ENCODE measurements at places on chromosomes 12 and 14.

DNA sequence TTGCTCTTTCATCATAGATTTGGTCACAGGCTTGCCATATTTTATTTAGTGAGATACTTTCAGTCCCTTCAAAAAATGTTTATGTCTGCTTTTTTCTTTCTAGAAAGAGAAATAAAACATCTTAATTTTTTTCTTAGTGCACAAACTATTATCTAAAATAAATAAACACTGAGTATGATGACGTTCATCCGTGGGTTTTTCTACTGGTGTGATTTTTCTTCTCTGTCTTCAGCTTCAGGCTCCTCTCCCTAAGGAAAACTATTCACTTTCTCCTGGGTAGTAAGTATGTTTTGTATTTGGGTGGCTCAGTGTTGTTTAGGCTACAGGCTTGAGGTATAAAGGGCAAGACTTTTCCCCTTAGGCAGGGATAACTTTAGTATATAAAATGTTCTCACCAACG lies 154.7 kb downstream of the DACT1 start:
- no peak for DNase-seq

- no peak for DNase-seq
These were observed 15.0 kb upstream of the MAPKAPK5 start for GRCh38 chr12:111826992-111827391.

- DNase-seq: peak; percentile 84
These were observed 10.4 kb downstream of the BEST3 start for GRCh38 chr12:69688471-69689427.

DNA sequence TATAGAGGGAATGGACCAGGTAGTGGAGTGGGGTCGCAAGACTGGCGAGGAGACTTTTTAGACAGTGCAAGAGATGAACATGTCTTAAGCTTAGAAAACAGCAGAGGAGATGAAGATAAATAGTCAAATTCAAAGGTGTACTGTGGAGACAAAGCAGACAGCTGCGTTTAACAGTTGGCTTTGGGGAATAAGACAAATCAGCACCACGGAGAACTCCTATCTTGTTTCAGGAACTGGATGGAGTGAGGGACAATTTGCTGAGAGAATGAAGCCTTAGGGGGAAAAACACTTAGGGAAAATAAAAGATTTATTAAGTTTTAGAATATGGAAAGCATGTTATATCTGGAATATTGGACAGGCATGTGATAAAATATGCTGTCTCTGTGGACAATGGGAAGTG lies 458.8 kb downstream of the GLT1D1 start:
- DNase-seq: peak; percentile 19

DNA sequence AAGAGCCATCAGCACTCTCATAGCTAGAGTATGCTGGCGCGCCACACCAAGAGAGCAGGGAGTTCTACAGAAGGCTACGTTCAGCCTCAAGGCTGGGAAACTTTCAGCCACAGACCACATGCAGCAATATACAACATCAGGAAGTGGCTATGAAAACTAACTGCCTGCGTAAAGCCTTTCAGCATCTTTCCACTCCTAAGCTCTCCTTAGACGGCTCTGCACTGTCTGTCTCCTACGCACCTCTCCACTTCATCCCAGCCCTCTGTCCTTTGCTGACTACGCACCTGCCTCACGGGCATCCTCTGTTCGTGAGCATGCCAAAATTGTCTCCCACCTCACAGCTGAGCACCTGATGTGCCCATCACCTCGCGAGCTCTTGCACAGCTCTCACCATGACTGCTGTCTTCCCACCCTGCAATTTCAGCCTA lies 9.7 kb downstream of the MPHOSPH9 start:
- no peak for DNase-seq

GRCh38 chr12:28308891-28309290 lies 118.6 kb downstream of the CCDC91 start:
- no peak for DNase-seq

- DNase-seq: no peak
These were observed 269.0 kb upstream of the G2E3 start for GRCh38 chr14:30290001-30290400.

DNA sequence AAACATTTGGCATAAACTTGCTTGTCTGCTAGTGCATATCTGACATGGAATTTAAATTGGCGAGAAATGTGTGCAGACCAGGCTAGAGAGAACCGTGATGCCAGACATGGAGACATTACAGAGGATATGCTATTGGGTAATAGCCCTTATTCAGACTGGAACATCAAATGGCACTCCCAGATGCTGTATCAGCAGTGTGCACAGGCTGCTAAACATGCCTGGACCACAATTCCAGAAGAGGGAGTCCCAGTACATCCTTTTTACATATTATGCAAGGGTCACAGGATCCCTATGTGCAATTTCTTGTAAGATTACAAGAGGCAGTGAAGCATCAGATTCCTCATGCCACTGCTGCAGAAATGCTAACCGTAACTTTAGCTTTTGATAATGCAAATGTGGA lies 354.5 kb upstream of the FOXG1 start:
- DNase-seq: no peak

DNA sequence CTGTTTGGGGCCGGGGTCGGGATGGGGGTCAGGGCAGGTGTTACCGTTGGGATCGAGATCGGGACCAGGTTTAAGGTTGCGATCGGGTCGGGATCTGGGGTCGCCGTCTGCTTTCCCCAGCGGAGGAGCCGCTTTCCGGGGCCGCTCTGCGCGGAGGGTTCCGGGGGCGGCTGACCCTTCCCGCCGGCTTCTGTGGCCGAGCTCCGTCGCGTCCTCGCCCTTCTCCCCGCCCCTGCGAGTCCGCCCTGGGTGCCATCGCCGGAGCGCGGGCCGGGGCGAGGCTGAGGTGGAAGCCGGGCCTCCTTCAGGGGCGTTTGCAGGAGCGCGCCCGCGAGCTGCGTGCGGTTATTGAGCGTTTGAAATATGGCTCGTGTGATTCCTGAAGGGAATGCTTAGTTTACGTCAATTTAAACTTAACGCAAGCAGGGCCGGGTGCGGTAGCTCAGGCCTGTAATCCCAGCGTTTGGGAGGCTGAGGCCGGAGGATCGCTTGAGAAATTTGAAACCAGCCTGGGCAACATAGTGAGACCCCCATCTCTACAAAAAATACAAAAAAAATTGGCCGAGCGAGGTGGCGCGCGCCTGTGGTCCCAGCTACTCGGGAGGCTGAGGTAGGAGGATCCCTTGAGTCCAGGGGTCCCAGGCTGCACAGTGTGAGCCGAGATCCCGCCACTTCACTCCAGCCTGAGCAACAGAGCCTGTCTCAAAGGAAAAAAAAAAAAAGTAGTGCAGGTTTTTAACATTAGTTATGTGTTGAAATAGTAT lies 620 bp downstream of the PGAM5 start:
- DNase-seq: peak; percentile 66

- no peak for DNase-seq
These were observed 38.2 kb downstream of the TMBIM6 start for GRCh38 chr12:49779581-49779980.

- peak; percentile 30 for DNase-seq
These were observed 40.4 kb downstream of the KICS2 start for GRCh38 chr12:64181430-64182291.

DNA sequence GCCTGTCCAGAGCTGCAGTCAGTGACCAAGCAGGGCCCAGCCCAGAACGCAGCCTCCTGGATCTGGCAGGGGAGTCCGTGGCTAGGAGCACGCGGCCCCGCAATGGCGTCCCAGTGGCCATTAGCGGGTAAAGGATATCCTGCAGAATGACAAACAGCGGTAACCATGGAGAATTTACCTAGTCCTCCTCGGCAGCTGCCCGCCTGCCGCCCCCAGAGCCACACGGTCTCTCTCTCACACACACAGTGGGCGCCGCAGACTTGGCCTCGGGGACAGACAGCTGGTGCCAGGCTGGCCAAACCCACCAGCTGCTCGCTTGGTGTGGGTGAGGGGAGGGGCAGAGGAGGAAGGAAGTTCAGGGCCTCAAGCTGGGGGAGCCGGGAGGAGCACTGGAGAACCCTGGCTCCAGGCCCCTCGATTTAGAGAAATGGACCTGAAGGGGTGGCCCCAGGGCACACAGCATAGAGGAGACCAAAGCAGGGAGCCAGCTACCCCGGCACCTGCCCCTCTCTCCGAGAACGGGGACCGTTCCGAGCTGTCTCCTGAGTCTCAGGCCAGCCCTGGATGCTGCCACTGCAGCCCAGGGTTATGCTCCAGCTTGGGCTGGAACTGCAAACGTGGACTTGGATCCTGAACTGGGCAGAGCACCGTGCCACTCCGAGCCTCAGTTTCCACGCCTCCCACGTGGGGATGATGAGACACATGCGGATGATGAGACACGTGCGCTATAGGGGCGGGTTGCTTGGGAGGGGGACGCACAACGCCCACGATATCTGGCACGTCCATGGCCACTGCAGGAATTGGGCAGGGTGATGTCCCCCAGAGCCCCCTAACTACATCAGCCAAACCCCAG lies 3.4 kb downstream of the CDK2AP1 start:
- peak; percentile 56 for DNase-seq
